Head of caudate nucleus (tissue), 42 donors: ENCODE measurements at places on chromosomes 2 and 18.
A peak's percentile ranks its signal among the peaks of the same experiment; 100 is the strongest.

- no peak for DNase-seq
These were observed 2.3 kb upstream of the EXOC6B start for GRCh38 chr2:72827966-72828646.

GRCh38 chr2:212337486-212338343 lies 200.9 kb downstream of the ERBB4 start:
- no peak for DNase-seq

DNA sequence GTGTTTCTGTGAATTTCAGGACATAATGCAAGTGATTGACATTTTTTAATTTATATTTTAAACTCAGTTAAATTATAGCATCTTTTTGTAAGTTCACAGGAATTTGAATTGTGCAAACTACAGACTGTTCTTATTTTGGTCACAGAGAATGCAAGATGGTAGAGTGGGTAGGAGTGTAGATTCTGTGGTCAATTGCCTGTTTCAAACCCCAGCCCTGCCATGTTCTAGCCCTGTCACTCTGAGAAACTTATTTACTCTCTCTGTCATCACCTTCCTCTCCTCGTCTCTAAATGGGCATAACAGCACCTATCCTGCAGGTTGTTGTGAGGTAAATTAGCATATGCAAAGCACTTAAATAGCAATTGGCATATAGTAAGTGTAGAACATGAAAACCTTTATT lies 879.8 kb downstream of the CPS1 start:
- no peak for DNase-seq

DNA sequence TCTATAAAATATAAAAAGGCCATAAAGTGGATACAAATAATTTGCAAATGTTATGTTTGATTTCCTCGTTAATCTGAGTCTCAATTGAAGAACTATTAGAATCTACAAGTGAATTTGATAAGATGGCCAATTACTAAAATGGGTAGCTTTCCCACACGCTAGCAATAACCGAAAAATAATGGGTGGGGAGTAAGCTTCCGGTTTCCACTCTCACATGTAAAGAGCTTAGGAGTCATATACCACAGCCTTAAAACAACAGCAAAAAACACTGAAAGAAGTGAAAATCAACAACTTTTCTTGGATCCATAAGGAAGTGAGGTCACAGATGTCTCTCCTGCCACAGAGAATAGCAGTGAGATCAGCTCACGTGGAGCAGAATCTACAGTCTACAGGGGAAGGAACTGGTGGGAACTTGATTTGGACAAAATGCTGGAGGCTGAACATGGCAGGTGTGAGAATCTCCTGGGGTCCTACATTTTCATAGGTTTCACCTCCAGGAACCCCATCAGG lies 18.6 kb downstream of the THAP4 start:
- DNase-seq, result no peak

DNA sequence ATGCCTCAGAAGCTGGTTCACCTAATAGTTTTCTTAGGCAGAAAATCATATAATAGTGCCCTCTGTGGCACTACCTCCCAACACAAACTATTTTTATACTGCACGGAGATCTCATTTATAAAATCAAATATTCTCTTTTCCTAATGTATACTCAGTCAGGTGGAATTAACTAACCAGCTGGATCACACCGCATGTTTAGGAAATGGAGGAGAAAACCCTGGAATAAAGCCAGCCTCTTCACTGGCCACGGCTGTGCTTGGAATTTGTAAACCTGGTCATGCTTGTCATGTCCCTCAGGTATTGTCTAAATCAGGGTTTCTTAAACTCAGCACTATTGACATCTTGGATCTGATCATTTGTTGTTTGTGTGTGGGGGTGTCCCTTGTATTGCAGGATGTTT lies 85.6 kb downstream of the DOCK10 start:
- DNase-seq, result no peak

GRCh38 chr2:237293978-237294377 lies 120.0 kb downstream of the COL6A3 start:
- DNase-seq, result no peak

GRCh38 chr18:79597831-79598632 lies 81.6 kb upstream of the CTDP1 start:
- DNase-seq, result no peak

GRCh38 chr2:44242904-44243303 lies 32.4 kb upstream of the SLC3A1 start:
- no peak for DNase-seq

GRCh38 chr2:156702541-156702940 lies 266.4 kb downstream of the GPD2 start:
- DNase-seq, result no peak

- DNase-seq, result peak; percentile 52
These were observed 284.1 kb downstream of the PHLPP1 start for GRCh38 chr18:62999392-62999791.
